Activated CD8-positive, alpha-beta memory T cell treated with anti-CD3 and anti-CD28 coated beads for 48 hours (primary cell): ENCODE measurements at places on chromosomes 5 and 9.

GRCh38 chr5:147310059-147310704 lies 75.4 kb downstream of the STK32A start:
- DNase-seq, result no peak

DNA sequence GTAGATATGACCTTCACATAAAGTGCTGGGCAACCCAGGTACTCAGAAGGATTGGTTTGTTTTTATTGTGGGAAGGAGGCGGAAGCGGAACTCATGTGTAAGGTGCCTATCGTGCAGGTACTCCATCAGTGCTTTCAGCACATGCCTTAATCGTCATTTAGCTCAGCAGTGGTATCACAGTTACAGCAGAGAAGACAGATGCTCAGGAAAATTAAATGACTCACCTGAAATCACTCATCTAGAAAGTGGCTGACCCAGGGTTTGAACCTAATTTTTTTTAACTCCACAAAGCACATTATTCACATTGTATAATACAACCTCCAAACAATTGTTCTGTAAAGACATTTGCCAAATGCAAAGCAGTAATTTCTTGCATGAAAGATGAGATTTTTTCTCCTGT lies 2.2 kb downstream of the C5orf46 start:
- DNase-seq, result no peak

DNA sequence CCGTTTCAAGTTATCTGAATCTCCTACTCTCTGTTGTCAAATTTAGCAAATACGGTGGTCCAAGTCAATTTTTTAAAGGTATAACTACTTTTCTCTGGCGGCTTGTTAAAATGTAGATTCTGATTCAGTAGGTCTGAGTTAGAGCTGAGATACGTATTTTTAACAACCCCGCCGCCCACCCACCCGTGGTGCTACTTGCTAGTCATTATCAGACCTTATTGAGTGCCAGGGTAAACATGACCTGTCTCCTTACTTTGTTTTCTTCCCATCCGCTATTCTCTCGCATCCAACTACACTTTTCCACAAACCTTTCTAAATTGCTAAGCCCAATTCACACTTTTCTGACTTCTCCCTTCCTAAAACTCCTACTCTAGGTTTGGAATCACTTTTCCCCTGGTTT lies 694 bp upstream of the PLAA start:
- DNase-seq, result no peak

DNA sequence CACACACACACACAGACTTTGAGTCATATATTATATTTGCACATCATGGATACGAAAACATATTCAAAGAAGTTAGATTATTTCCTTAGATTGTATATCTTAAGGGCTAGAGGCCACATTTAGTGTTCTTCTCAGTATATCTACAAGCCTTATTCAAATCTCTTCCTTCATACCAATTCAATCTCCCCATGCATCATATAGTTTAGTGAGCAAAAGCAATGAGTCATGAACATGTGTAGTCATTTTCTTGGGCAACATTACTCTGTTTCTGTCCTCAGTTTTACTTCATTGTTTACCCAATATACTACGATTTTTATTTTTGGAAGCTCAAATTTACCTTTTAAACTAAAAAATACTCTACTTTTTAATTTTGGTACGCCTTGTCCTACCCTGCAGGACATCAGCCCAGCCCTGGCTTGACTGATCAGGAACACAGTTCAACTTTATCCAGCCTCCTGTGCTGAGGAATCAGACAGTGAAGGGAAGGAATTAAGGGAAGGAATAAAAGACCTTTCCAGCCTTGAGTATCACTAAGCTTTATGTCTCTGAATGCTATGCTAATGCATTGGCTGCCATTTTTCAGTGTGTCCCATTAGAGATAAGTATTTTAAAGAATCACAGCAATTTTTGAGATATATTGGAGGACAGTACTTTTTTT lies 101.7 kb upstream of the FST start:
- DNase-seq, result no peak

- no peak for DNase-seq
Measured at GRCh38 chr9:7196467-7196866, 438.7 kb downstream of the KDM4C start.

- DNase-seq, result no peak
Measured at GRCh38 chr5:163172540-163173338, 264.7 kb upstream of the CCNG1 start.

- DNase-seq, result no peak
Measured at GRCh38 chr5:63053019-63053638, 474.5 kb downstream of the LRRC70 start.

DNA sequence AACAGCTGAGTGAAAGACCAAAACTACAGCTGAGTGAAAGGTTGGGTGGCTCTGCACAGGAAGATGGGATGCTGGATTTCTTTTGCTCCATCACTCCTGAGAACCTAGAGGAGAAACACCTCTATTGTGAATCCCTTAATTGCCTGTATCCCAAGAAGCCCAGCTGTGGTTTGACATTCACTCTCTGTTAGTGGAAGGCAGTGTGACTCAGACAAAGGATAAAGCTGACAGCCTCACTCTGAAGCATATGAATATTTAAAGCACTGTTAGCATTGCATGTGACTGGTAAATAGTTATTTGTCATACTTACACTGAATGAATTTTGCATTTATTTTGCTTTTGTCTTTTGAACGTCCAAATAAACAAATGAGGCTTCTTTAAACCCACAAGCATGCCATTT lies 367.1 kb upstream of the RIOK2 start:
- no peak for DNase-seq

- no peak for DNase-seq
Measured at GRCh38 chr5:24998641-24999040, 353.9 kb upstream of the CDH10 start.

DNA sequence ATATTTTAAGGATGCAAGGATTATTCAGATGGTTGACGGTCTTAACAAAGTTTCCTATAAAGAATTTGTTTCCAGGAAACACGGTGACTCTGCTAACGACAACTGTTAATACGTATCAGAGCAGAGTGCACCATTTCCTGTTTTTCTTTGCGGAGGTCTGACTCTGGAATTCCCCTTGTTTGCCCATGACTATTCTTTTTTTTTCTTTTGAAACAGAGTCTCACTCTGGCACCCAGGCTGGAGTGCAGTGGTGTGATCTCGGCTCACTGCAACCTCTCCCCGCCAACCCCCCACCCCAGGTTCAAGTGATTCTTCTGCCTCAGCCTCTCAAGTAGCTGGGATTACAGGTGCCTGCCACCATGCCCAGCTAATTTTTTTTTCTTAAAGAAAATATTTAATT lies 115.9 kb downstream of the CDC42SE2 start:
- DNase-seq, result no peak

DNA sequence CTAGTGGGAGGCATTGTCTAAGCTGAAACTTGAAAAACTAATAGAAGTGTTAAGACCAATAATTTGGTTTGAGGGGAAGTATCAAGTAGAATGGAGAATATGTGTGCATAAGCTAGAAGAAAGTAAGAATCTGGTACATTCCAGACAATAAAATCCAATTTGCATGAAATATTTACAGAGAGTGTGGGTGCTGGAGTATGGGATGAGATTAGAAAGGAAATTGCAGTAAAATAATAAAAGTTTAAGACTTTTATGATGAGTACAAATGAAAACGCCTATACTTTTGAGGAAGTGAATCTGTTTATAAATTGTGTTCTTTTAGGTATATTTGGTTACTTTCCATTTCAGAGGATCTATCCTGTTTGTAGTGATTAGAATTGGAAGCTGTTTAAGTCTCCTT lies 165.4 kb upstream of the TNC start:
- no peak for DNase-seq

DNA sequence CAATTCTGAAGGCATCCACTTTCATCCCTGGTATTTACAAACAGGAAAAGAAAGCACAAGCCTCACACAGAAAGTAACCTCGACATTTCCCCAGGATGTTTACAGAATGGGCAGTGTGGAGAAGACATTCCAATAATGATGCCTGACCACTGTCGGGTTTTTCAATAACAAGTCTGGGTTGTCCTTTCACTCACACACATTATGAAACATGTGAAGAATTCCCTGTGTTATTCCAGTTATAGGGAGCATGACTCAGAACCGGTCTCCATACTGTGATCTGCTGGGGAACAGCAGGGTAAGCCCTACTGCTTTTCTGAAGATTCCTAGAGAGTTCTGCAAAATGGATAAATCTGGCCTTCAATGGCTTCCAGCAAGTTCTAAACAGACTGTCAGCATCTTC lies 155.3 kb downstream of the ADAMTS12 start:
- DNase-seq, result no peak

- DNase-seq, result no peak
Measured at GRCh38 chr5:5069851-5070250, 70.3 kb upstream of the ADAMTS16 start.

GRCh38 chr5:148660346-148660660 lies 6.0 kb upstream of the HTR4 start:
- no peak for DNase-seq

GRCh38 chr9:115531410-115532125 lies 413.6 kb upstream of the TNC start:
- DNase-seq, result no peak

DNA sequence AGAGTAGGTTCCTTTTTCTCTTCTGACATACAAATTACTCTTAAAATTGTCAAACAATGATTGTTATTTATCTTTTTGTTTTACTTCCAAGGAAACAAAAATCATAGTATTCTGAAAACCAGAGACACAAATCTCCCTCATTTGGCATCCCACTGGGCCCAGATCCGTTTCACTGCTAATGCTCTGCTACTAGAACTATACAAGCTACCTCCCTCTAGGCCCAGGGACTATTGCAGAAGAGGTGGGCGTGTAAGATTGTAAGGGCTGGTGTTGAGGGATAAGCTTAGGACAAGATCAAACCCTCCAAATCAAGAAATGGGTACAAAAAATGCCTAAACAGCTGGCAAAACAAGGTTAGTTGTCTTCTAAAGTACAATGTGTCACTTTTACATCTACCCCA lies 928.9 kb upstream of the CDH10 start:
- no peak for DNase-seq

GRCh38 chr9:96164268-96164683 lies 137.7 kb downstream of the HSD17B3 start:
- DNase-seq, result no peak

GRCh38 chr5:159913501-159913900 lies 2.8 kb upstream of the ADRA1B start:
- DNase-seq, result no peak

DNA sequence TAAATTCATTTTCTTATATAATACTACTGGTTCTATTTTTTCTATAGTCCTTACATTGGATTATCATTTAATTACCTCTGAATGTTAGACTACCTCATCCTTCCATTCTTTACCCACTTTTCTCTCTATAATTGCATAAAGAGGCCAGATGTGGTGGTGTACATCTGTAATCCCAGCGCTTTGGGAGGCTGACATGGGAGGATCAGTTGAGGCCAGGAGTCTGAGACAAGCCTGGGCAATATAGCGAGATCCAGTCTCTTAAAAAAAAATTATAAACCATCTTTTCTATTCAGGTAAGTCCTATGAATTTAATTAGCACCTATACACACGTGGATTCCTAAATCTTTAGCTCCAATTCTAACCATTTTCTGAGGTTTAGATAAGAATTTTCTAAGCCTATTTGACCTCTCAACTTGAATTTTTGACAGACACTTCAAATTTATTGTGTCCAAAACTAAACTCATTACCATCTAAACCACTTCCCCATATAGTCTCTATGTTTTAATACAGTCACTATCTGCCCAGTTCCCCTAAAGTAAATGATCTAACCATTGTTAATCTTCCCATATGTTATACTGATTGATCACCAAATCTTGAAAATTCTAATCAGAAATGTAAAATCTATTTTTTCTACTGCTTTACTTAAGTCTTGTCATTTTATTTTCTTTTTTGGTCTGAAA lies 33.0 kb upstream of the CHD1 start:
- DNase-seq, result no peak
